M059J (cell line): ENCODE measurements at places on chromosomes 2 and 18.

GRCh38 chr18:70423988-70424387 is 135.1 kb downstream of the SOCS6 start:
- peak; percentile 52 for DNase-seq

- DNase-seq: no peak
Measured at GRCh38 chr2:66472225-66472843, 37.4 kb downstream of the MEIS1 start.

GRCh38 chr2:124091721-124092120 is 66.6 kb downstream of the CNTNAP5 start:
- DNase-seq: no peak

DNA sequence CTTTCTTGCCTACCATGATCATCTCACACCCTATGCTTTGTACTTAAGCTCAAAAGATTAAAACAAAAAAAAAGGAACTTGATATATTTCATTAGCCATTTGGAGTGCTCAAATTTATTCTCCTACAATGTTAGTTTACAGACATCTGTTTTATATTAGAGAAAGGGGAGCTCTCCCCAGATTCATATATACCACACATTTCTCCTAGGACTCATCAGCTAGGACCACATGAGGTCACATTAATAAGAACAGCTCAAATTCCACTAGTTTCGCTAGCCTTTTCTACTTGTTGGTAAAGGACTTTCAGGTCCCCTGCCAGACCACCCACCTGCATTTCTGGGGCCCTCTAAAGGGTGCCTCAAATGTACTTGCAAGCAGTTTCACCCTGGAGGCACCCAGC is 151.2 kb upstream of the MMADHC start:
- DNase-seq: no peak

- DNase-seq: peak; percentile 83
Measured at GRCh38 chr18:68837665-68838451, 40.0 kb downstream of the CCDC102B start.

GRCh38 chr18:33751613-33752221 is 173.7 kb downstream of the ASXL3 start:
- no peak for DNase-seq

- DNase-seq: peak; percentile 63
Measured at GRCh38 chr2:46122318-46122976, 174.8 kb upstream of the EPAS1 start.

DNA sequence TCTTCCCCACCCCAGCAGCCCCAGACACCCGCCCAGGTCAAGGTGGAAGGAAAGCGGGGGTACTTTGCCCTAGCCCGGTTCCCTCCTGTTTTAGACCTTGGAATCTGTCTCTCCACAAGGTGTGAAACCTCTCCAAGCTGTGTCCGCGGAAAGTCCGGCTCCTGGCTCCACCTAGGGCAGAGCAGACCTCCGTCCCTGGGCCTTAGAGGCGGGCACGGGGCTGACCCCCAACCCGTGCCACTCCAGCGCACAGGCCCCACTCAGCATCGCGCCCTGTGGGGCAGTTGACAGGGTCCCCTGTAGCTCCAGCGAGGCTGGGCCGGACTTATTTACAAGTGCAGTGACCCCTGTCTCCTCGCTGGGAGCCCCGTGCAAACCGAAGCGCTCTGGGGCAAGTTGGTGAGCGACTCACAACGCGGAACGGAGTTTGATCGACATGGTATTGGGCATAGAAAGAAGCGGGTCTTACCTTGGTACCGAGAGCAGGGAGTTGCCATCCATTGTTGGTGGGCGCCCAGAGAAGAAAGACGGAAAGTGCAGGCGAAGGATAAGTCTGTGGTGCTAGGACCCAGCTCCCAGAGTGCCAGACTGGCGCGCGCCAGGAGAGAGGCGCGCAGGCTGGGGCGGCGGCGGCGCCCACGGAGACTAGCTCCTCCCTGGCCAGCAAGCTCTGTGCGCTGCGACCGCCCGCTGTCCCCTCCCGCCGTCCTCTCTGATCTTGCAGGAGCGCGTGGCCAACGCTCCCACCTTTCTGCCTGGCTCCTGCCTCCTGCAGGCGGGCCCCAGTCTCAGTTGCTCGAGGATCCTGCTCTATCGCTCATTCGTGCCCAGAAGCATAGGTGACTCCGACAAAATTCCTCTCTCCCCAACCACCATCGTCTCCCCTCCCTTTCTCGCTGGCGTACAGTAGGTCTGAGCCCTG is at the start of gene SPHKAP:
Gene SPHKAP, minus strand, starts transcription at position 590 of the 922 bp plus-strand sequence. Its CDS starts 89 bp downstream, at position 501.
- no peak for DNase-seq

DNA sequence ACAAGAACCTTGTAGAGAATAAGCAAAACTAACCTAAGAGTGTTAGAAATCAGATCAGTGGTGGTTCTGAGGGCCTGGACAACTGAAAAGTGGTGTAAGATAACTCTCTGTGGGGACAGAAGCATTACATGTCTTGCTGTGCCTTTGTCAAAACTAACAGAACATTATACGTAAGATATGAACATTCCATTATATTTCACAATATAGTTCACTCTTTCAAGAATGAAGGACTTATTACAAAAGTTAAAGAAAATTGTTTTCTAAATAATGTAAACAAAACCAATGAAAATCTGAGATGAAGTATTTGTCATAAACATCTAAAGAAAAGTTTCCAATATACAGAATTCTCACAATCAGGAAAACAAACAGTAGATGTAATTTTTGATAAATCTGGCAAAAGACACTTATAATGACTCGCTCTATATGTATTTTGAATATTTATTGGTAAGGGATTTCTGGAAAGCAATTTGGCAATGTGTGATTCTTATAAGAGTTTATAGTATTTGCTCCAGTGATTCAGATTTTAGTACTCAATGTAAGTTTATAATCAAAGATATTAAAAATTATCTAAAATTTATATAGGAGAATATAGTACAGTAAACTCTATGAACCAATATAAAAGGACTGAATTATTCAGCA is 258.4 kb downstream of the CD226 start:
- DNase-seq: no peak

GRCh38 chr2:240869109-240869955 is 708 bp downstream of the AGXT start:
- no peak for DNase-seq
